ENCODE measurements at places on chromosomes 4 and X.

DNA sequence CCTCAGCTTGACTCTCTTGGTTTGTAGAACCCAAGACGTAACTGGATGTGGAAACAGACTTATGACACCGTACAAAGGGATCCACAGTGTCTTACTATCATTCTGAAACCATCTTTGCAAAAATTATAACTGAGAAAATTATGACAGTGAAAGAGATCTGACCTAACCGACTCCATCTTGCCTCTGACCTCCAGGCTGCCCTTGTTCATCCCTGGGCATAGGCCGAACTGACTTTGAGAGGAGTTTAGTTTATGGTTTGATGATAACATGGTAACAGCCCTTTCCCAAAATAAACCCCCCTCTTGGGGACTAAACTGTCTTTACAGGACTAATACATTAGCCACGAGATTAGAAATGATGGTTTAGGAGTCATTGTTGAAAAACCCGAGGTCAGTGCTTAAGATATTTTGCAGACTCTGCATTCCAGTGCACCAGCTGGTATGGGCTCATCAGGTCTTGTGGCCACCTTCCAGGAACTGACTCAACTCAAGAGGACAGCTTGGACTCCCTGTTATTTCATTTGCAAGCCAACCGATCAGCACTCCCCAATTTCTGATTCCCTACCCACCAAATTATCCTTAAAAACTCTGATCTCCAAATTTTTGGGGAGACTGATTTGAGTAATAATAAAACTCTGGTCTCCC lies 49.6 kb downstream of the CASP3 start:
- DNase-seq: no peak

- no peak for DNase-seq
These were observed 45.7 kb upstream of the PRSS12 start for GRCh38 chr4:118398226-118399090.

- no peak for DNase-seq
These were observed 59.7 kb downstream of the HMGB3 start for GRCh38 chrX:151042842-151043241.

- DNase-seq: no peak
These were observed 509.6 kb downstream of the MID1IP1 start for GRCh38 chrX:39310891-39311290.

DNA sequence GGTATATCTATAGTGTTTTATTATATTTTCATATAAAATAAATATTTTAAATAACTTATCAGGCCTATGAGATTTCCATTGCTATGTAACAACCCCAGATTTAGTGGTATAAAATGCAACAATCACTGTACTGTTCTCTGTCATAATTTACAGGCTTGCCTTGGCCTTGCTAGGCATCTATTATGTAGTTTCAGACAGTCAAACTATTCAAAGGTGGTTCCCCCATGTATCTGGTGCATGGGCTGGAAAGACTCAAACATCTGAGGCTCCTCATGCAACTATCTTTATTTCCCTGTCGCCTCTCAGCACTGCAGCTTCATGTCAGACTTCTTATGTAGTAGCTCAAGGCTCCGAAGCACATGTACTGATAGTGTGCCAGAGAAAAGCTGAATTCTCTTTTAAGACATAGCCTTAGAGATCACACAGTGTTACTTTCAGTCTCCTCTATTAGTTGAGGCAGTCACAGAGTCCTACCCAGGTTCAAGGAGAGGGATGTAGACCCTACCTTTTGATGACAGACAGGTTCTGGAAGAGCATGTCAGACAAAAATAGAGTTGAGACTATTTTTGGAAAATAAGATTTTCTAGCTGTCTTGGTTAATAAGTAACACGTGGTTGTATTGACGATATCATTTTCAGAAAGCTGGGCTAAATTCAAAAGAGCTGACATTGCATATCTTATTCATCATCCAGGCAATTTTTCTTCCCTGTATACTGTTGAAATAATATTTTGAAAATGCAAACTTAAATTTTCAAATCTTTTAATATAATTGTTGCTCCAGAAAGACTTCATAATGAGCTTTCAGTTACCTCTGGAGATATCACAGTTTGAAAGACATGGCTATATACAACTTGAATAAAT lies 19.4 kb downstream of the MTTP start:
- DNase-seq: no peak

- no peak for DNase-seq
These were observed 25.3 kb upstream of the TRIM60 start for GRCh38 chr4:165006456-165006855.

GRCh38 chr4:76736414-76736813 lies 161.5 kb downstream of the SOWAHB start:
- no peak for DNase-seq

GRCh38 chrX:105876658-105877057 lies 54.3 kb downstream of the NRK start:
- no peak for DNase-seq

GRCh38 chrX:13794417-13794816 lies 22.5 kb downstream of the GPM6B start:
- no peak for DNase-seq

- DNase-seq: peak; percentile 3
These were observed 331.8 kb upstream of the TENM3 start for GRCh38 chr4:181911420-181911819.

GRCh38 chrX:27966955-27967354 lies 14.3 kb downstream of the DCAF8L1 start:
- DNase-seq: no peak

DNA sequence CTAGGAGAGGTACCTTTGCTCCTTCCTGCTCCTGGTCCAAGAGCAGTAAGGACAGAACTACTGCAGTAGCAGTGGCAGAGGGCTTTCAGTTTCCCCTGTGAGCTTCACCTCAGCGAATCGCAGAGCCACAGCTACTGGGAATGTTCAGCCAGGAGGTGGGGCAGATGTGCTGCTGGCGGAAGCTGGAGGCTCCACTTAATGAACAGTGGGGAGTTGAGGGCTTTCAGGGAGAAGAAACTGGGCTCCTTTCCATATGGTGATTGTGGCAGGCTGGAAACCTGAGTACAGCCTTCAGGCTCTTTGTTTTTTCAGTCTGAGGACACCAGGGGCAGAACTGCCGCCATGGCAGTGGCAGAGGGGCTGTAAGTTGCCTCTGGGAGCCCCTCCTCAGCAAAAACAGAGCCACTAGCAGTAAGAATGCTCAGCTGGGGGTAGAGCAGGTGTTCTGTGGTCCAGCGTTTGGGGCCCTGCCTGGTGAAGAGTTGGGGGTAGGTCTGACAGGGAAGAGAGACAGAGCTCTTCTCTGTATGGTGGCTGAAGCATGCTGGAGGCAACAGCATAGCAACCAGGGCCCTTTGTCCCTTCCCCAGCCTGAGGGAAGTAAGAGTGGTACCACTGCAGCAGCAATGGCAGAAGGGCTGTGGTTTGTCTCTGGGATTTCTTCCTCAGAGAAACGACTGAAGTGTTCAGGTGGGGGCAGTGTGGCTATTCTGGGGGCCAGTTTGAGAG lies 106.0 kb upstream of the GRXCR1 start:
- DNase-seq: peak; percentile 3

- DNase-seq: peak; percentile 79
These were observed 308.5 kb downstream of the EVC2 start for GRCh38 chr4:5399790-5400421.

DNA sequence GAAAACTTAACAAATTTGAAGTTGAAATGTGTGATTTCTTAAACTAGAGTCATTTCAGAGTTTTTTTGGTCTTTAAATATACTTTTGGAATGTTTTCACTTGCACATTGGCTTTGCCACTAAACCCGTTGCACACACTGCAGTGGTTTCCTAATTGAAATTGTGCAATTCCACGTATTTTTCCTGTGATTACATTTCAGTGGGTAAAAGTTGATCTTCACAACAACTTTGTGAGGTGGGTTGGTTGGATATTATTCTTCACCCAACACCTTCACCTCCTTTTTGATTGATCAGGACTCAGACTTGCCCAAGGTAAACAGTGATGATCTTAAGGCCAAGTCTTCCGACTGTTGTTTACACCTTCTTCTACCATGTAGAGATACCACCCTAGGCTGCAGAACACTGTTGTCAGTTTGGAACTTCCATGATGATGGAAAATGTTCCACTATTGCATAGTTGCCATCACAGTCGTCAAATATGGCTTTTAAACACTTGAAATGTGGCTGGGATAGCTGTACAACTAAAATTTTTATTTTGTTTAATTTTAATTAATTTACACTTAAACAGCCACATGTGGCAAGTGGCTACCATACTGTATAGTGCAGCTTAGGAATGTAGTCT lies 13.7 kb downstream of the SEPTIN11 start:
- no peak for DNase-seq

GRCh38 chr4:52425751-52426326 lies 233.3 kb downstream of the USP46 start:
- no peak for DNase-seq

DNA sequence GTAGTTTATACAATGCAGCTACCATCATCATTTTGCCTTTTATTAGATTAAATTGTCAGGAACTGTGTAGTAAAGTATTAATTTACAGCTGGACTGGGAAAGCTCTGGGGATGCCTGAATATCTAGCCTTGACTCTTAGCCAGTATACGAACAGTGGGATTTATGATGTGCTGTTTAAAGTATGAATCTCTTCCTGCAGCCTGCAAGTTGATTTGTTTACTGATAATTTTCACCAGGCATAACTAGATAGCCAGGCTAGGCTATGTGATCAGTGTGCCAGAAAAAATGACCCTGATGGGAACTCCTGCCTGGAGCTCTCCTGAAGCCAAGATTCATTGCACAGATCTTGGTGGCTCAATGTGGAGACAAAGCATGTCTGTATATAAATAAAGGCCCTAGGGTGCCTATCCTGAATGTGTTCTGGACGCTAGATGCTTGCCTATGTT lies 119.2 kb downstream of the SCLT1 start:
- DNase-seq: no peak

DNA sequence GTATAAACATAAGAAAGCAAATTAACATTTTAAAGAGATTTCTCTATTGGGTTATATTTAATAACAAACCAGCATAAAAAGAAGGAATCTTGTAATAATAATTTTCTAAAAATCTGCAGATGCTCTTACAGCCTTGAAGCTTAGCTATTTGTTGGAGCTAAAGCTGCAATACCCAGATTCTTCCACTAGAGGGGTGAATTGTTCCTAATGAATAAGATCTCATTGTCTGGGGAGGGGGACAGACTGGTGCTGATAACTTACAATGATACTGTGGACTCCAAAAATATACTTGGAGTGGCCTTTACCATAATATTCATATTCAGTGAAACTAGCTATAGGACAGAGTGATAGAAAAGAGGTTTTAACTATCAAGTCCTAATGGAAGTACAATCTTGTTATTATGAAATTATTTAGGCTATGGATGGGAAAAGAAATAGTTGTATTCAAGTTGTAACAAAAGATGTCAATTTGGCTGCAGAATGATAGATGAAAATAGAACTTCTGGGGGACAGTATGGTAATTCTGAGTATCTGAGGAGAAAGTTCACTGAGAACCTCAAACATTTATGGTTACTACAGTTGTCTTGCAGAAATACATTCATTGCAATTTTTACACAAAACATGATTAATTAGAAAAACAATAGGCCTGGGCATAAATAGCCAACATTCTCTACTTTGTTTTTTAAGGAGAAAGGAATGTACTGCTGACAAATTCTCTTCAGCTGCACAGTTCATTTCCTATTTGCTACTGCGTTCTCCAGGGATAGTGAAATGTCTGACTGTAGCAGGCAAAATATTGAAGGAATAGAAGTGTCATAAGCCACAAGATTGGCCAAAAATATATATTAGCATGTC lies 443.3 kb downstream of the GBA3 start:
- peak; percentile 87 for DNase-seq

DNA sequence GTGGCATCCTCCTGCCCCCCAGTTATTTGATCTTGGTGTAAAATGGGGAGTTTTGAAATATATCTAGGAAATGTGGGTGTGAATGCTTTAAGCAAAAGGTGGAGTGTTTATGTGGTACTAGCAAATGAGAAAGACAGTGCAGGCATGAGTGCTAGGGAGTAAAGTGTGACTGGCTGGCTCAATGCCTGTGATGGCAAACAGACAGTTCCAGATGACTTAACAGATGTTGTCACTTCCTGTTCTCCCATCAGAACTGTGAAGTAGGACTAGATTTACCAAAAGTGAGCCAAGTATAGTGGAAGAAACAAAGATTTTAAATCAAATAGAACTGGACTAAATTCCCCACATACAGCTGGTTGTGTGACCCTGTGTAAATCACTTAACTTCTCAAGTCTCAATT lies 8.4 kb upstream of the AMOT start:
- DNase-seq: no peak

DNA sequence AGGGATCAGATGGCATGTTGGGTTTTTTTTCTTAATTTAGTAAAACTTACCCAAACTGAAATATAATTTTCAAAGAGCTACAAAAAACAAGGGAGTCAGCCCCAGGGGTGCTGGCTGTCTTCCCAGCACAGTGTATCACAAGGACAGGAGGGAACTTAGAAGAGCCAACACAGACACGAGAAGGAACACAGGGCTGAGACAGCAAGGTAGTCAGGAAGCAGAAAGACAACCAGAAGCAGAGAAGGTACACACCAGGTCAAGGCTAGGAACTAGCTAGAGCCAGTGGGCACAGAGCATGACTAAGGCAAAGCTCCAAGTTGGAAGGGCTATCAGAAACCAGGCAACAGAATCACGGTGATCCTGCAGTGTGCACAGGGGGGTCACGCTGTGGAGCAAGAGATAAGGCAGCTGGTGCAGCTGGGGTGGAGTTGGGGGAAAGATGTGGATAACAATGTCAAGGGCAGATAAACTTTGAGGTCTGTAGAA lies 168.7 kb downstream of the NR3C2 start:
- DNase-seq: no peak

- no peak for DNase-seq
These were observed 253.4 kb upstream of the GPRIN3 start for GRCh38 chr4:89561048-89561447.

DNA sequence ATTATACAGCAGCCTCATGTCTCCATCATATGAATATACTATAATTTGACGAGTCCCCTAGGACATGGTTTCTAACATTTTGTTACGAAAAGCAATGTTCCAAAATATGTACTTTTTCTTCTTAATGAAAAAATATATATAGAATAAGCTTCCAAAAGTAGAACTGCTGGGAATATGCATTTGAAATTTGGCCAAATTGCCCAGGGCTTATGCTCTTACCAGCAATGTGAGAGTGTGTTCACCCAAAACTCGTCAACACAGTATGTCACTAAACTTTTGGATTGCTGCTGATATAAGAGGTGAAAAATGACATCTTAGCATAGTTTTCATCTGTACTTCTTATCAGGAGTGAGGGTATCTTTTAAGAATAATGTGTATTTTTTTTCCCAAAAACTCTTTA lies 64.6 kb upstream of the STIM2 start:
- no peak for DNase-seq

DNA sequence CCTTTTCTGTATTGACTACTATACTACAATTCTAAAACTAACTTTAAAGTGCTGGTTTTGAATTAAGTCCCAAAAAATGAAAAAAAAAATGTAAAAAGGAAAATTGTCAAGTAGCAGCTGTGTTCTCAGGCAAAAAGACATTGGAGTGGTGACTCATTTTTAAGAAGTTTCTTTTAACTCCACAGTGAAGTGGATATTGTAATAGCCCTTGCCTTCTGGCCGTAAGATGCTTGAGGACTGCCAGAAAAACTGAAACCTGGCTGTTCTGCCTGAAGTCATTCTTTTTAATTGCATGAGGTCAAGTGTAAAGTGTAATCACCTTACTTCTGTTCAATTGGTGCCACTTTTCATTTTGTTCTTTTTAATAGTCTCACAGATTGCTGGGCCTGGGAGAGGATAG lies 28.9 kb downstream of the SPANXD start:
- DNase-seq: no peak

- no peak for DNase-seq
These were observed 36.1 kb upstream of the IRF2 start for GRCh38 chr4:184510401-184510800.
